ENCODE measurements at places on chromosomes 11 and 22.
A peak's percentile ranks its signal among the peaks of the same experiment; 100 is the strongest.

DNA sequence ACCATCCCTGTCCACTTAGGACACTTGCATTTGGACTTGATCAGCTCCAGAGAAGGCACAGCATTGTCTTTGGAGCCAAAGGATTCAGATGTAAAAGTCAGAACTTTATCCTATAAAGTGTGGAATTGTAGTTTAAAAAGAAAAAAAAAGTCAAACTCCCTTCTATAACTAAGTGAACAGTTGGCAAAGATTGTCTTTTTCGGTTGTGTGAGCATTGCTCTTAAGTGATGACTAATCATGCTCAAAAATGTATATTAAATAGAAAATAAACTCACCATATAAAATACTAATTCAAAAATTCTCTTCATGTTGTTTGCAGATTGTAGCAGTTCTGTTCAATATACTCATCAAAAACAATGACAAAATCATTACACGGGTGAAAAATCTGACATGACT is 93.8 kb downstream of the ETS1 start:
- no peak overlapping the region for H3K4me3 ChIP-seq
- no peak for DNase-seq
- peaks cover 14% of the 10 kb centered on the region for H3K4me1 ChIP-seq
- H3K36me3 ChIP-seq = peaks cover 14% of the 10 kb centered on the region
- H3K27me3 ChIP-seq = no peaks in the 10 kb centered on the region

DNA sequence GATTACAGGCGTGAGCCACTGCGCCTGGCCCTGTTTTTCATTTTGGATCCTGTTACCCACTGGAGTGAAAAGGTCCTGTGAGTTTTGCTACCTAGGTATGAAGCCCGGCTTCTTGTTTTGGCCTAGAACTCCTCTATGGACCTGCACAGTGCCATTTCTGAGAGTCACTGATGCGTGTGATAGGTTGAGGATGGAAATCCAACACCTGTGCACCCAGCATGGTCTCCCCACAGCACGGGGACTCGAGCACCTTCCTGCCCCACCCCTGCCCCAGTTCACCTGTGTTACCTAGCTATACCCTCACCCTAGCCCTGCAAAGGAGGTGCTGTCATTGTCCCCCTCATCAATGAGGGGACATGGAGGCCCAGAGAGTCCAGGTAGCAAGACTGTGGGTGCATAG is 5.1 kb downstream of the FBLN1 start:
- H3K27me3 ChIP-seq = no peaks in the 10 kb centered on the region
- H3K4me3 ChIP-seq = no peak overlapping the region
- no peak for DNase-seq
- H3K4me1 ChIP-seq = peaks cover 40% of the 10 kb centered on the region
- H3K36me3 ChIP-seq = peaks cover 48% of the 10 kb centered on the region

- H3K27ac ChIP-seq = peak overlapping the region; percentile 90
- DNase-seq = peak; percentile 96
- H3K4me3 ChIP-seq = peak overlapping the region; percentile 70
- H3K36me3 ChIP-seq = no peaks in the 10 kb centered on the region
Observed at GRCh38 chr11:118929501-118930093, 3.9 kb upstream of the BCL9L start.

DNA sequence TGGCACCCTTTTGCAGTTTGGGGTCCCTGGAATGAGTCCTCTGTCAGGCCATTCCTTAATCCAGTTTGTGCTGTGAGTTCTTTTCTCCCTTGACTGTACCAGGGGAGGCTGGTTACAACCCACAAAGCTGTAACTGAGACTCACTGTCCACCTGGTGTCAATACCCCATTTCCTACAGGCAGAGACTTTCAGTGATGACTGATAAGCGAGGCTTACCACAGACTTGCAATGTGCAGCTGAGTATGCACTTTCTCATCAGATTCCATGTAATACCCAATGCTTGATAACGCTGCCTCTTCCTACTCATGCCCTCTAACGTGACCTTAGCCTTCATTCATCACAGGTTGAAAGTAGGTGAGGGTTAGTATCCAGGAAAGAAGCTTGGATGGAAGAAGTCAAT is 120.1 kb downstream of the INSC start:
- no peak overlapping the region for H3K27ac ChIP-seq
- no peaks in the 10 kb centered on the region for H3K27me3 ChIP-seq

GRCh38 chr11:83717537-83717936 is 431.4 kb upstream of the CCDC90B start:
- H3K4me3 ChIP-seq = no peak overlapping the region
- DNase-seq = no peak
- peak overlapping the region; percentile 23 for H3K27ac ChIP-seq
- no peaks in the 10 kb centered on the region for H3K27me3 ChIP-seq

DNA sequence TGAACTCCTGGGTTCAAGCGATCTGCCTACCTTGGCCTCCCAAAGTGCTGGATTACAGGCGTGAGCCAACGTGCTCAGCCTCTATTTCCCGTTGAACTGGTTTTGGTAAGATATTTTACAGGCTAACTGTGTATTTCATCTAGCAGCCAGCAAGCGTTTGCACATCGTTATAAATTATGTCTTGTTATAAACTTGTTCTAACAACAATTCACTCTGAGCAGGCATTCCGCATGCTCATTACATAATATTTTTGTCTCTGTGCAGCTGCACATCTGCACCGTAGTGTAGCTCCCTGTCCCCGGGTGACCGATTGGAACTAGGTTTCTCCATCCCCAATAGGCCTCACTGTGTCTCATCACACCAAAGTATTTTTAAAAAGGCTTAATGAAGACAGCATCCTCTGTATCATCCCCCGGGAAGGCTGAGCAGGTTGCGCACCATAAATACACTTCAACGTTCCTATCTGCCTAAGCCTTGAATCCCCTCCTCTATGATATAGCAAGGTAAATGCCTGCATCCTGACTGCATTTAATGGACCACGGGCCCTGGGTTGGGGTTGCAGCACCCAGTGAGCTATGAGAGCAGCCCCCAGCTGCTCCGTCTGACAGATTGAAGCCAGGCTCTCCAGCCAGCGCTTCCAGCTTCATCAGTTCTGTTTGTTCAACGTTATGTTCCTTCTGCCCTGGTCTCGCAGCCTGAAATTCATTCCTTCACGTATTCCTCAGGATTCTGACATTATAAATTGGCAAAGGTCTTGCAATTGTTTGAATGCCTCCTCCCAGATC is 47.7 kb downstream of the TST start:
- no peaks in the 10 kb centered on the region for H3K36me3 ChIP-seq
- no peak for DNase-seq
- no peaks in the 10 kb centered on the region for H3K4me1 ChIP-seq
- H3K4me3 ChIP-seq = no peak overlapping the region
- no peaks in the 10 kb centered on the region for H3K27me3 ChIP-seq
- no peak overlapping the region for H3K27ac ChIP-seq

GRCh38 chr22:35575116-35575748 is 34.6 kb downstream of the RASD2 start:
- H3K27me3 ChIP-seq = no peaks in the 10 kb centered on the region
- DNase-seq = no peak
- H3K4me1 ChIP-seq = no peaks in the 10 kb centered on the region
- no peak overlapping the region for H3K27ac ChIP-seq

DNA sequence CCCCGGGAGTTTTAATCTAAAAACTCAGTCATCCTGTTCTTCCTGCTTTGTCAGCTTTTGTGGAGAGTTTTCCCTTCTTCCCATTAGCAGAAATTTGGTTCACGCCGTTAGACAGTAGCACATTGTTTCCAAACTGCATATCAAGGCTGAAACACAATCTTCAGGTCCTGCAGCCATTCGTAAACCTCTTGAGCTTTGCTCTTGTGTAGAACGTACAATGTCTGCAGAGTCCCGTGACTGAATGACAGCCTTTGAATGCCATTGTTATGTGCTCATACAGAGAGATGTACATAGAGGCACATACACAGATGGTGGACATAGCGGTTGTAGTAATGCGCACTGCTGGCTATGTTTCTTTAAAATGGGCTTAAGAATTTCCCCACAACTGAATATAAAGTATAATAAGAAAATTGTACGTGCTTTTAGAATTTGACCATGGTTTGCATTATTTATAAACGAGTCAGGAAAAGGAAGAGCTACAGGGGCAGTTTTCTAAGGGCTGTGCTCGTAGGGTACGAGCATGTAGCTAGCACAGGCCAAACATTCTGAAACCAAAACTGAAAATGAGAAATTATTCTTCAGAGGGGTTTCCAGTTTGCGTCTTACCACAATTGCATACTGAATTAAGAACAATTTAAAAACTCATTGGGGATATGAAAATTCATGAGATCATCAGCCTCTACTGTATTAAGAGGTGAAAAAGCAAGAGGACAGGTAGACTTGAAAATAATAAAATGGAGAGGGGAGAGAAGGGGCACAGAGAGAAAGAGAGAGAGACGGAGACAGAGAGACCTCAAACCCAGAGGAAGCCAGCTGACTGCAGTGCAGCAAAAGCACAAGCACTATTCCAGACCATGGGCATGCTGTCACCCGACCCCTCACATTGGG is 310.1 kb downstream of the CADM1 start:
- no peak overlapping the region for H3K27ac ChIP-seq
- DNase-seq = peak; percentile 28
- H3K36me3 ChIP-seq = no peaks in the 10 kb centered on the region
- H3K27me3 ChIP-seq = no peaks in the 10 kb centered on the region

GRCh38 chr11:12362857-12363256 is 14.5 kb upstream of the PARVA start:
- no peak for DNase-seq
- H3K27me3 ChIP-seq = no peaks in the 10 kb centered on the region
- H3K4me3 ChIP-seq = no peak overlapping the region
- no peaks in the 10 kb centered on the region for H3K36me3 ChIP-seq
- peaks cover 6% of the 10 kb centered on the region for H3K4me1 ChIP-seq
- no peak overlapping the region for H3K27ac ChIP-seq

DNA sequence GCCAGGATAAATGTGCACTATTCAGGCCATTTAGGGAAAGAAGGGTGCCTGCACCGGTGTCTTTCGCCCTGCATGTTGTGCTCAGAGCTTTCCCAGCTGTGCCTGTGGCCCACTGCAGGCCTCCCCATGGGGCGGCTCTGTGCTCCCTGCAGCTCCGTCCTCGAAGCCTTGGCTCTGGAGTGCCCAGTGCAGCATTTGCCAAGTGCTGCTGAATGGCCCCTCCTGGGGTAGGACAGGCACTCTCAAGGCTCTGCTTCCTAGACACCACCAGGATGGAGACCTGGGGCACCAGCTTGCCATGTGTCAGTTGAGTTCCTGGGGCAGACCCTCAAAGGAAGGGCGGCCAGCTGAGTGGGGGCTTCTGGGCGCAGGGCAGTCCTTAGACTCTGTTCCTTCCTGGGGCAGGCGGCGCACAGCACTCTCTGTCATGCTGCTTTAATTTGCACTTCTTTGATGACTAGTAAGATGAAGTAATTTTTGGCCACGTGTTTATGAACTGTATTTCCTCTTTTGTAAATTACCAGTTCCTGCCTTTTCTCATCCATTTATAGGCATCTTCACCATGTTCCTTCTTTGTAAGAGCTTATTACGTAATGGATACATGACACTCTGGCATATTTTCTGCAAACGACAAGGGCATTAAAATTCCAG is 32.1 kb upstream of the GNB1L start:
- peak; percentile 69 for DNase-seq
- H3K27ac ChIP-seq = no peak overlapping the region
- peaks cover 40% of the 10 kb centered on the region for H3K4me1 ChIP-seq
- H3K27me3 ChIP-seq = no peaks in the 10 kb centered on the region

DNA sequence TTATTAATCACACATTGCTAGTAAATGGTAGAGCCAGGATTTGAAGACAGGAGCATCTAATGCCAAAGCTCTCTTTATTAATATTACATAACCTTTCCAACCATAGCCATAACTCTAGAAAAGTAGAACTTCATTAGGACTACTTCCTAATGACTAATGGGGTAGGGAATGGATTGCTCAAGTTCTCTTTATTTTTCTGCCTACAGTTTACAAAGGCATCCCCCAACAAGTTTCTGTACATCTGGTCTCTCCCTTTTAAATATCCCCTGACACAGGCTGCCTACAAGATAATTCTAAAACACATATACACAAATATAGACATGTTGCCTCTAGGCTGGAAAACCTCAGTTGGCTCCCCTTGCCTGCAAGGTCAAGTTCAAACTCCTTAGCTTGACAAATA is 534.9 kb downstream of the SOX6 start:
- H3K27ac ChIP-seq = no peak overlapping the region
- H3K4me3 ChIP-seq = no peak overlapping the region
- no peaks in the 10 kb centered on the region for H3K27me3 ChIP-seq
- no peak for DNase-seq
- no peaks in the 10 kb centered on the region for H3K36me3 ChIP-seq

GRCh38 chr11:33904102-33904501 is 12.2 kb upstream of the LMO2 start:
- H3K4me3 ChIP-seq = no peak overlapping the region
- peaks cover 4% of the 10 kb centered on the region for H3K4me1 ChIP-seq
- H3K27ac ChIP-seq = no peak overlapping the region

DNA sequence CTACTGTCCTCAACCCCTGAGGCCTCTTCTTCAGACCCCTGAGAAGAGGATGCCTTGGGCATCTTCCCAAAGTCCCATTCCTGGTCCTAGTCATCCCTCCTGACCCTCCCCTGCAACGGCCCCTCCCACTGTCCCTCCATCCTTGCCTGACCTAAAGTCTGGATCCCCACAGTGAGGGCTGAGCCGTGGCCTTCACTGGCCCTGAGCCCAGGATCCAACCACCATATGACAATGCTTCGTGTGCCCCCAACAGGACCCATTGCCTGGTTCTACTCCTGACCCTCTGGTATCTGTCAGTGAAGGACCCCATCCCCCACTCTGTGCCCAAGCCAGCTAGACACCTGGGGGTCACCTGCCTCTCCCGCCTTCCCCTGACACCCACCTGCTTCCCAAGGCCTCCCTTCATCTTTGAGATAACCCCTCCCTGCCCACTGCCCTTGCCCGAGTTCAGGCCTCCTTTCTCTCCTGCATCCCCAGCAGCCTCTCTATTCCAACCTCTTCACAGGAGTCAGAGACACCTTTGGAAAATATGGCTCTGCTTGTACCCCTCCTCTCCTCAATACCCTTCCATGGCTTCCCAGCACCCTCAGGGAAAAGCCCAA is 48.0 kb downstream of the LRRC32 start:
- H3K27ac ChIP-seq = no peak overlapping the region
- peaks cover 40% of the 10 kb centered on the region for H3K4me1 ChIP-seq
- H3K4me3 ChIP-seq = no peak overlapping the region
- DNase-seq = no peak
- H3K36me3 ChIP-seq = no peaks in the 10 kb centered on the region

- H3K36me3 ChIP-seq = peaks cover 24% of the 10 kb centered on the region
- DNase-seq = no peak
- H3K4me1 ChIP-seq = peaks cover 20% of the 10 kb centered on the region
- peak overlapping the region; percentile 32 for H3K27ac ChIP-seq
Observed at GRCh38 chr11:65440831-65441499, 18.4 kb downstream of the NEAT1 start.

- no peaks in the 10 kb centered on the region for H3K36me3 ChIP-seq
- H3K4me3 ChIP-seq = no peak overlapping the region
- peaks cover 13% of the 10 kb centered on the region for H3K4me1 ChIP-seq
- no peaks in the 10 kb centered on the region for H3K27me3 ChIP-seq
- no peak for DNase-seq
- no peak overlapping the region for H3K27ac ChIP-seq
Observed at GRCh38 chr11:34305193-34305592, 52.6 kb downstream of the ABTB2 start.
